IMR-90 (cell line): ENCODE measurements at places on chromosomes 1 and 21.

GRCh38 chr21:38626306-38626705, 128.0 kb upstream of the ERG start:
- no peak for DNase-seq

- DNase-seq = peak; percentile 14
Measured at GRCh38 chr1:33641104-33641830, 168.8 kb downstream of the ZSCAN20 start.

GRCh38 chr1:39087435-39087834, 61.3 kb downstream of the NDUFS5 start:
- DNase-seq = no peak

DNA sequence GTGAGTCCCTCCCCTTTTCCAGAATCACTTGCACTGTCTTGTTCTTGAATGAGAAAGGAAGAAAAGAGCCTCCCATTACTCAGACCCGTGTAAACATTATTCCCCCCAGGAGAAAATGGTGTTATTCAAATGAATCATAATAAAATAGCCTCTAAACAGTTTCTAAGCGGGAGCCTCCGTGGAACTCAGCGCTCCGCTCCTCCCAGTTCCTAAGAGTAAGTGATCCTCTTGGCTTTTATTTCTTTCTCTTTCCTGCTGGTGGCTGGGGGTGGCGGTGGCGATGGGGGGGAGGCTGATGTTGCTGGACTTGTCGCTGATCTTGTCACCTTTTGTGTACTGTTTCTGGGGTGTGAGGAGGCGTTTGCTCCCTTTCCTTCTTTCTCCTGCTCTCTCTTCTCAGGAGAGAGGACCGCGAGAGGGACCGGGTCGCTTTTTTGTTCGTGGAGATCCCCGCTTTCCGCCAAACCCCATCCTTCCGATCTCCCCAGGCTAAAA, 781 bp downstream of the PROX1 start:
- peak; percentile 20 for DNase-seq

- DNase-seq = no peak
Measured at GRCh38 chr21:44405948-44406872, 49.1 kb upstream of the LRRC3 start.

DNA sequence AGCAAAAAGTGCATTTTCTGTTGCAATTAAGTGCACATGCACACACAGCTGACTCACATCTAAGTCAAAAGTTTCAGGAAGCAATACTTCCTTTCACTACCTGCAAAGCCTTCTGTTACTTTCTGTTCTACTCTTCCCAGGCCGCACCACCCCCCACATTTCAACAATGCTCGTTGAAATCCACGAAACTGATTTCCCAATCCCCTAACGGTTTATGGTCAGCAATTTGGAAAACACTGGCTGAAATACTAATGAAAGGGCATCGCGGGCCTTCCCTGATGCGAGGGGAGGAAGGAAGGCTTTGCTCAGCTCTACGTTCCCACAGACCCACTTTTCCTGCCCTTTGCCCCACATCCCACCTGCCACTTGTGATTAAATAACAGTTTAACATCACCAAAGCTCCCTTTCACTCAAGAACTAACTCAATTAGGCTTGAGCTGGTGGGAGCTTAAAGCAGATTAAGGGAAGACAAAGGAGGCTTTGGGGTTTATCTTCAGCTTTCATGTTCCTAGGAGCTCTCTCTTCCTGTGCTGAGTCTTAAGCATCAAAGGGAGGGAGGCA, 243.2 kb upstream of the RAB4A start:
- DNase-seq = peak; percentile 37

GRCh38 chr1:86541859-86542258, 5.0 kb upstream of the CLCA4 start:
- no peak for DNase-seq

- DNase-seq = no peak
Measured at GRCh38 chr1:160973491-160973890, 18.9 kb upstream of the ITLN2 start.

DNA sequence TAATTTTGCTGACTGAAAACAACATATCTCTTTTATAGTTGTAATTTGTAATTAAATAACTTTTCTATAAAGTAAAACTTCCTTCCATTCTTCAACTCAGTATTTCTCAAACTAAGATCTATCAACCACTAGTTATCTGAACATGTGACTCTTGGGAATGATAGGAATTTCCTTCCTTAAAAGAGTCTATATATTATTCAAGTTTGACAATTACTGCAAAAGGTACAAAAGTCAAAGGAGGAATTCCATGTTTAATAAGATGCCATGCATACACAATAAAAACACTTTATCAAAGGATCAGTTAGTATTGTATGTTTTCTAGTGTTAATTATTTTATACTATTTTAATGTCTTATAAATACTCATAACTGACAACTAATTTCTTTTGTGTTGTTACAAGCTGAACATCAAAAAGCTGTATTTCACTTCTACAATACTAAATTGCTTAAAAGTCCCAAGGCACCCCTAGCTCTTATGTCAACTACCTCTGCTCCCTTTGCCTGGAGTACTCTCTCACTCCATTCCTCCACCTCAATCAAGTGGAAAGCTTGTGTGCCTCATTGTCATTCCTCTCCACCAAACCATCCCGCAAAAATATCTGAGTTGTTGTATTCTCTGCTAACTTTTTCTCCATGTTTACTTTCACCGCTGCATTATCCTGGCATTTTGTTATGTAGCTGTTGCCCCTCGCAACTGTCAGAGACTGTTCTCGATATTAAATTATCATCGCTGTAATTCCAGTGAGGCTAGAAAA, 67.9 kb downstream of the SLC44A5 start:
- no peak for DNase-seq

DNA sequence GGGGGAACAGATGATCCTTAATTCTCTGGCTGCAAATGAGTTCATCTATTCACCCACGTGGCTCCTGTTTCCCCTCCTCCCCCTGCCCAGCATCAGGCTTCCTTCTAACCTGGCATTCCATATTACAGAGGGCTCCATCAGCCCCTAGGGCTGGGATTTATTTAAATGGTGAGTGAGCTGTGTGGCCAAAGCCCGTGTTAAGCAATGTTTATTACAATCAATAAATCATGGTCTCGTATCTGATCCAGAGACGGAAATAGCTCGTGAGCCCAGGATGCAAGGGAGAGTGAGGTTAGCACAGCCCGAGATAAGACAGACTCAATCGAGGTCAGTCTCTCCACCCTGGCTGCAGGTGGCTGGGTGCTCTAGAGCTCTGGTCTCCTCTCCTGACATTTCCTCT, 43.1 kb upstream of the IGSF21 start:
- DNase-seq = no peak
